Mucosa of descending colon (tissue), 3 donors: ENCODE measurements at places on chromosomes 3 and 15. TPM values are rescaled to one million over a fixed set of nuclear protein-coding genes. Genes with fewer than 3 reads are reported as not detected.

- no peak for DNase-seq
Measured at GRCh38 chr3:50211930-50212329, 6.9 kb downstream of the SLC38A3 start.

- no peak for DNase-seq
Measured at GRCh38 chr15:95152741-95153140, 921.4 kb downstream of the MCTP2 start.

GRCh38 chr15:77276096-77276495 lies 143.8 kb downstream of the PEAK1 start:
- DNase-seq: no peak

- no peak for DNase-seq
Measured at GRCh38 chr15:98978153-98978552, 29.4 kb downstream of the PGPEP1L start.

GRCh38 chr3:111924283-111924682 lies 54.5 kb upstream of the ABHD10 start:
- peak; percentile 41 for DNase-seq

GRCh38 chr3:153373606-153374005 lies 211.6 kb downstream of the RAP2B start:
- no peak for DNase-seq

- DNase-seq: no peak
Measured at GRCh38 chr3:72036899-72037298, 252.0 kb upstream of the PROK2 start.

DNA sequence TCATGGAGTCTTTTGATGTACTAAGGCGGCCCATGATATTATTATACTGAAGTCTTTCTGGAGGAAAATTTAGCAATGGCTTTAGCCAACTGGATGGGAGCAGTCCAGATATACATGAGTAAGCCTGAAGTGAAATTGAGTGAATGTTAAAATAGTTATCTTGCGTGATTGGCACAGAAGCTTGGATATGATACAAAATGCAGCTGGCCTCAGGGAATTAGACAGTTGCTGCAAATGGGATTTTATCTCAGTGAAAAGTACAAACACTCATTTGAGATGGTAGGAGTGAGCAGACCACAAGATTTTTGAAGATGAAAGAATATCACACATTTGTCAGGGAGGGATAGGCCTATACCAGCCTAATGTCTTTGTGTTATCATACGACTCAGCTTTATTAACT lies 8.9 kb downstream of the LMOD3 start:
- no peak for DNase-seq

DNA sequence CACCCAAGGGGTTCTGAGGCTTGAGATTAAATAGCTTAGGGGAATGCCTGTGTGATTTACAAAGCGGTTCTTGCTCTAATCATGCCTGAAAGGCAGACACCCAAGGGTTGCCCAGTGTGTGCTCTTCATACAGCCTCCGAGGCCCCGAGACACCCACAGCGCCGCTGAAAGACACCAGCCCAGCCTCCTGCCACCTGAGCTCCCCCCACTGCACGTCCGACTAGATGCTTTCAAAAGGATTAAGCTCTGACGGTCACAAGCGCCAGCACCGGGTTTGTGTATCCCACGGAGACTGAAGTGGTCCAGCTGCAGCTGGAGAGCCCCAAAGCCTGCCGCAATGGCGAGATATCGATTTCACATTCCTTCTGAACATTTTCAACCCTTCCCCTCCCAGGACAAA lies 50.3 kb downstream of the SPATA12 start:
- DNase-seq: no peak

DNA sequence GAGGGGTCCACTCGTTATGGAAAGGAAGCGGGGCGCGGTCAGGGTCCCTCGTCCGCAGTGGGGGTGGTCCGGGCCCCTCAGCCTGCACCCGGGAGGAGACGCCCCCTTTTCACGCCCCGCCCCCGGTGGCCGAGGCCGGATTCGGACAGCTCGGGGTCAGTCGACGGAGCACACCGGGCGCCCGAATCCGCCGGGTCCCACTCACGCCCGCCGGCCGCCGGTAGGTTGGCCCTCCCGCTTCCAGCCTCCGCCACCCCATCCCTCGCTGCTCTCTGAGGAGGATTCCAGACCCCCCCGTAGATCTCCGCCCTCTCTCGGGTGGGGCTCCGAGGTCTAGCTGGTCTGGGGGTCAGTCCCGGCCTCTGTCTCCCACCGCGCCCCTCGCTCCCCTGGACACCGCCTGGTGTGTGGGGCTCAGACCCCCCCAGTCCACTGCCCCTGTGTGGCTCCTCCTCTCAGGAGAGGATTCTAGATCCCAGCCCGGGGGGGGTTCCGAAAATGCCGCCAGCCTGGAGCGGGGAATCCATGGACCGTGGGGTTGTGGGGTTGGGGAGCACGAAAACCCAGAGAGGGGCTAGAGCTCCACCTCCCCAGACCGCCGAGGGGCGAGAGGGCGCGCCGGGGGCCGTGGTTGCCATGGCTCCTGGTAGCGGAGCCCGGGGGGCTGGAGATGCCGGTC lies 725 bp downstream of the CHL1 start:
- peak; percentile 12 for DNase-seq

The P2RY12 gene
- total RNA-seq: 3.4 TPM

The GLT8D1 gene
- total RNA-seq: 24.4 TPM

The CHRM5 gene
- total RNA-seq: not detected

The ZNF80 gene
- total RNA-seq: 0.19 TPM
